ENCODE measurements at places on chromosomes 1 and 21.

DNA sequence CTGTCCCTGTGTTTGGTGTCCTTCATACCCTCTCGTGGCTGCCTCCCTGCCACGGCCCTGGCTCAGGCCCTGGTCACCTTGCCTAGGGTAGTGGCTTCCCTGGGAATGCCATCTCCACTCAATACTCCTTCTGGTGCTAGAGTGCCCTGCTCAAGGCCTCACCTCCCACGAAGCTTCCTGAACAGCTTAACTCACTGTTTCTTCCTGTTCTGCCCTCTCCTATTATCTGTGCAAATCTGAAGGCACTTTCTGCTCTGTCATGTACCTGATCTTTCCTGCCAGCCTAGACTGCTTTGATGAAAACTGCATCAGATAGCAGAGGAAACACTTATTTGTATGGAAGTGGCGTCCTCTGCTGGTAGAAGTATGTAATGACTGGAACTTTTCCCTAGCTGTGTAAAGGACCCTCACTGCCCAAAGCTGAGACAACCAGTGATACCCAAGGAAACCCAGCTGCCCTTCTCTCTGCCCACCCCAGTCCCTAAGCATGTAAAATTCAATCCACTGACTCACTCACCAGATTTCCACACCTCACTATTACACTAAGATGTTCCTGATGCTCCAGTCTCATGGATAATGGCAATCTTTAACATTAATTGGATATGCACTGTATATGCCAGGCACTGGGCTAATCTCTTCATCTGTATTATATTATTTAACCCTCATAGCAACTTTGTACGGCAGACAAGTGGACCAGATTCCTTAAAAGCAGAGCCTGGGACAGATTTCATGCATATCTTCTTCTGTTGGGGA lies 36.2 kb upstream of the BTG2 start:
- DNase-seq: no peak

GRCh38 chr1:45123358-45123757 lies 83.0 kb downstream of the ZSWIM5 start:
- no peak for DNase-seq

- DNase-seq: no peak
Measured at GRCh38 chr1:37068897-37069296, 34.6 kb upstream of the GRIK3 start.

DNA sequence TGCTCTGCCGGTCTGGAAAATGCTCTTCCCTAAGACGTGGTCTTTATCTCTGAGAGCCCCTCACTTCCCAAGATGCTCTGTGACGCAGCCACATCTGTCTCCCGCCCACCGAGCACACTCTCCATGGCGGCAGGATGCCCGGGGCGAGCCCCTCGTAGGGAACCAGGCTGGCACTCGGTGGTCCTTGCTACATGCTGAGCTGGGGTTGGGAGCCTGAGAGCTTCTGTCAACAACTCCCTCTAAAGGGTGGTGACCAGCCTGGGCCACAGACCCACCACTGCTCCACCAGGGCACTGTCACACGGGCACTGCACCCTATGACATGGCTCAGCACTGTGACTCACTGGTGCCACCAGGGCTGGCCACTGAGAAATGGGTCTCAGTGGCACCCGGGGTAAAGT lies 2.6 kb downstream of the PEX10 start:
- DNase-seq: no peak

DNA sequence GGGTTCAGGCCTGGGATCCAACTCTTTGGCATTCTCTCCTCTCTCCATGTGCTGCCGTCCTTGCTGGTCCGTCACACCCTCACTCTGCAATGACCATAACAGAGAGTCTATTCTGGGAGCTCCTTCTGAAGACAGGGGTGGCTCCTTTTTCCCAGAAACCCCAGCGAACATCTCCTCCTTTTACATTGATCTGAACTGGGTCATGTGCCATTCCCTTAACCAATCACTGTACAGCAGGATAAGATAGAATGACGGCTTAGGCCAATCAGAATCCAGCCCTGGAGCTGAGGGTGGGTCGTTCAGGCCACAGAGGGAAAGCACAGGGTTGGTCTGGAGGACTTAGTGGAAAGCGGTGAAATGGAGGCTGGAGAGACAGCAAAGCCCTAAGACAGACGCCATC lies 740.1 kb downstream of the MATN1 start:
- no peak for DNase-seq

DNA sequence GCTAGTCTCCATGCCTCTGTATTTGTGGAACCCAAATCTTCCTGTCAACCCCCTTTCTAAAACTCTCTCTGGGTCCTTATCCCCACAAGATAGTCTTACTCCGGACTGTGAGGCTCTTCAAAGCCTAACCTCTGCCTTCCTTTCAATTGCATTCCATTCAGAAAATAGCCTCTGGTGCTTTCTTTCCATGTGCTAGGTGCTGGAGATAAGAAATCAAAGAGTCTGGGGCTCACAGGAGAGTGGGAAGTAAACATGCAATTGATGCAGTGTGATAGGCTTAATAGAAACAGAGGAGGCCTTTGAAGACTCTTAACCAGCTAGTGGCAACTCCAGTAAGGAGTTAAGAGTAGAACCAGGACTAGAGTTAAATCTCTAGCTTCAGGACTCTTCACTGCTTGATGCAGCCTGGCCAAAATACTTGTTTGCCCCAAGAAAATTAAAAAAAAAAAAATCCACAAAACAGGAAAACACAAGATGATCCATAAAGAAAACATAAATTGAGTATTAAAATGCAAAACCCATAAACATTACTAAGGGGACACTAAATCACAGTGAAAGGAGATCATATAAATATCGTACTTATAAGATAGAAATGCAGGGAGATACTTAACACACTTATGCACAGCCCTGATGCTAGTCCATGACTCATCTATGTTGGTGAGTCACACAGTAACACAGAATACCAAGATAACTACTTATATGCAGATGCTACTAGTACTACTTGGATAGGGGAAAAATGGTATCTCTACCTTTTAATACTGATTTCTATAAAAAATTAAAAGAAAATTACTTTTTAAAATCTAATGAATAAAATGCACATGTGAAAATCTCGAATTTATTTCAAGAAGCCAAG lies 341.5 kb downstream of the KCNH1 start:
- no peak for DNase-seq

DNA sequence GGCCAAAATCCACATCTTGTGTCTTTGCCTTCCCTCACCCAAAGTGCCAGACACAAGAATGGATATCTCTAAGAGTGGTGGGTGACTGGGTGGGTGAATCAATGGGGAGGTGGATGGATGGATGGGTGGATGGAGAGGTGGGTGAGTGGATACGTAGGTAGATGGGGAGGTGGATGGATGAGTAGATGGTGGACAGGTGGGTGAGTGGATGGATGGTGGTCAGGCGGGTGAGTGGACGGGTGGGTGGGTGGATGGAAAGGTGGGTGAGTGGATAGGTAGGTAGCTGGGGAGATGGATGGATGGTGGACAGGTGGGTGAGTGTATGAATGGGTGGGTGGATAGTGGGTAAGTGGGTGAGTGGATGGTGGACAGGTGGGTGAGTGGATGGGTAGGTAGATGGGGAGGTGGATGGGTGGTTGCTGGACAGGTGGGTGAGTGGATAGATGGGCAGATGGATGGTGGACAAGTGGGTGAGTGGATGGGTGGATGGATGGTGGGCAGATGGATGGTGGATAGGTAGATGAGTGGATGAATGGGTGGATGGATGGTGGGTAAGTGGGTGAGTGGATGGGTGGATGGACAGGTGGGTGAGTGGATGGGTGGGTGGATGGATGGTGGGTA lies 34.2 kb downstream of the SLC19A1 start:
- no peak for DNase-seq

DNA sequence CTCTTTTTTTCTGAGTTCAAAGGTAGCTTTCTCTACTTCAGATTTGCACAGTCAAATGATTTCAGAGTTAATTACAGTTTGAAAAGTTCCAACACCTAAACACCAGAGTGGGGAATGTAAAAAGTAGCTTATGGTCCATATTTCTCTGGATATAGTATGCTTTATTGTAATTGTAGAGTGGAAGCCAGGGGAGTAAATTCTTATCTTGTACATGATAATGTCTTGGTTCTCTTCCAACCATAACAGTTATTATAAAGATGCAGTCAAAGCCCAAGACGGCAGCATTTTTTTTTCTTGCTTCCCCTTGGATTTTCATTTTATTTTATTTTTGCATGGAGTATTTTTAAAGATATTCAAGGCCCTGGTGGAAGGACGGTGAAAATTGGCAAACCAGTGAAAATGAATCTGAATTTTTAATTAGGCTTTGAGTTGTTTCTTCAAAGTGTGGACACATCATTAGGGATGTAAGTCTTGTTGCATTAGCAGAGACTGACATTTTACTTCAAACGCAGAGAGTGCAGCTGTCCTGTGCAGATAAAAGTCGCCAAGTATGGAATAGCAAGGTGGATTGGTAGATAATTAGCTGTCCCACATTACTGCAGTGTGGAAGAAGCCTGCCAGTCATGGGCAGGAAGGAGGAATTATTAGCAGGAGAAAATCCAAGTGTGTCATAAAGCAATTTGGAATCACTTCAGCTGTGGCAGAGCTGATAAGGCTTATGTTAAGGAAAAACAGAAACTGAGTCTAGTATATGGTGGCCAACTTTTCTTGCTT lies 11.3 kb downstream of the CACHD1 start:
- DNase-seq: no peak

DNA sequence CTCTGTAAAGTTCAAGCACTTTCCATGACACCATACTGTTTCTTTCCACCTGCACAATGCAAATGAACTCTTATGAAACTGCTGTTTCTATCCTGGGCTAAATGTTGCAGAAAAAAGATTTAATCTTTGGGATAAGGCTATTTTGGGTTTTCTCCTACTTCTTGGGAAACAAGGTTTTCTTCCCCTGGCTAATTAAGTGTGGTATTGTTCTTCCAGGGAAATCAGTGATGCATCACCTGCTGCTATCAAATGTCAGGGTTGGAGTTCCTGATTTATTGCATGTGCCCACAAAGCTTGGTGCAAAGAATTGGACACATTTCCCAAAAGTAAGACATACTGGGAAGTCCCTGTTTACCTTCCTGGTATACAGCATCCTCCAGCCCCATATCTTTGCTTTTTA lies 6.0 kb upstream of the RGS4 start:
- DNase-seq: no peak

DNA sequence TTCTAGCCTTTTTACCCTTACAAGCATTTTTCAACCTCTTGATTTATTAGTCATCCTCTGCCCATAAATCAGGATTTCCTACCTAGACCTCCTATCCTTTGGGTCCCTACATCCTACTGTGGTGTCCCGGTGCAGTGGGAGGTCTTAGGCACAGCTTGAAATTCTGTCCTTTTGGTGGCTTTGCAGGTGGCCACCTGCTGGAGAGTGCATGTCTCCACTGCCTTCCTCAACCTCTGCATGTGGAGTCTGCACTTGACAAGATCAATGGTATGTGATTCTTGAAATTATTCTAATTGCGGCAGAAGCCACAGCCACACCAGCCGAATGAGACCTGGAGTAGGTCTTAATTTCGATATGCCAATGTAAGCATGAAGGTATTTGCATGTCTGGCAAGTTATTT lies 11.4 kb upstream of the KCNA3 start:
- DNase-seq: no peak

- DNase-seq: no peak
Measured at GRCh38 chr1:231478811-231479210, 49.7 kb upstream of the TSNAX start.

- no peak for DNase-seq
Measured at GRCh38 chr1:165169729-165170128, 186.8 kb downstream of the LMX1A start.

- DNase-seq: no peak
Measured at GRCh38 chr1:208254376-208254775, 10.2 kb upstream of the PLXNA2 start.

DNA sequence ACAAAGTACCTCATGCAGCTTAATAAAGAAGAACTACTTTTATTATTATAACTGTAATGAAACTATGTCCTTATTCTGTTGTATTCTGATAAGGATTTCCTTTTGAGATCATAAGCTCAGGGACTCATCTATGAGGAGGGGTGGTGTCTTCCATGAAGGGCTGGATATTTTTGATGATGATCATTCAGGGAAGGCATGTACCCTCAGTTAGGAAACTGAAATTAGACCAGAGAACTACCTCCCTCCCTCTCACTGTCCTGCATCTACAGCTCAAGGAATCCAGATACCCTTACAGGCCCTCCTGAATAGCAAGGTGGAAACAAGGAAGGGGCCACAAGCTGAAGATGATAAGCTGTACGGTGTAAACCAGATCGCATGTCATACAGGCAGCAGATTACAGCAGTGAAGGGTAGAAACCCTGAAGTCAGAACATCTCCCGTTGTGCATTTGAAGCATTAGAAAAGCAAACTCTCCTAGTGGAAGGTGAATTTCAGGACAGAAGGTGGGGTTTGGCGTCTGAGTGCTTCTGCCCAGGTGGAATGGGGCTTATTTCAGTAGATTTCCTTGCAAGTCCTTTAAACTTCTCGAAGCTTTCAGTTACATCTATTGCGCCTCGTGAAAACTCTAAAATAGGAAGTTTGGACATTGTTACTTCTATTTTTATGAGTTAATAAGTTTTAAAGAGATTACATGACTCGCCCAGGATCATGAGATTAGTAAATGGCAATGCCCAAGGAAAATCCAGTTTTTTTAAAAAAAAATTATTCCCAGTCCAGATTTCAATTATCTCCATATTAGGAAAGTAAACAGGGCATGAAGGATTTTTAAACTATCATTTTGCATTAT lies 101.1 kb upstream of the HNRNPU start:
- DNase-seq: no peak

- DNase-seq: no peak
Measured at GRCh38 chr1:151312411-151312810, 14.8 kb downstream of the PI4KB start.

DNA sequence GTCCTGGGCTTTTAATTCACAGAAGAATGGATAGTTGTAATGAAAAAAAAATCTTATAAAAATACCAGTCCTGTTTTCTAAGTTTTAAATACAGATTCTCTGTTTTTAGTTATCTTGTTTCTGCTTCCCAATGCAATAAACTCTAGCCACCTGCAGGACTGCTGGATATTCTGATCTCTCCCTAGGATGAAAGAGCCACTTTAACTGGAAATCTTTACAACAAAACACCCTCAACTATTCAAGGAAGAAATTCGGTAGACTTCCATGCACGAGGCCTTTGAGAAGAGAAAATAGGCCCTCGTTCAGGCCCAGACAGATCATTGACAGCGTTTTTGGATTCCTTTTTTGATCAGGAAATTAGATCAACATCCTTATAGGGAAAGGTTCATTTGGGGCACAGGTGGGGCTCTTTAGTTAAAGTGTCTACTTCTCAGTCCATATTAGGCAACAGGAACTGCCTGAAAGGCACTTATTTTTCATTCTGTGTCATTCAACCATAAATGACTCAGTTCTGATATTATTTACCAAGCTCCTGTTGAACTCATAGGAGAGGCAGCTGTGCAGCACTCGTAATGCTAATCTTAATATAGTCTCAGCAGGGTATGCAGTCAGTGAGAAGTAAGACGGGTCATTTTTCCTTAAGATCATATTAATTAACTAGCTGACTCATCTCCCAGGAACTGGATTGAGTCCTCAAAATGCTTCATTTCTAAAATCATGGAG lies 71.1 kb upstream of the ERRFI1 start:
- peak; percentile 27 for DNase-seq

GRCh38 chr1:65514041-65514440 lies 93.6 kb downstream of the LEPR start:
- DNase-seq: no peak

- DNase-seq: no peak
Measured at GRCh38 chr1:9643351-9644256, 7.9 kb upstream of the PIK3CD start.

- DNase-seq: no peak
Measured at GRCh38 chr1:71054791-71055190, 7.2 kb upstream of the PTGER3 start.
